ENCODE measurements at places on chromosomes 12 and 14.
A peak's percentile ranks its signal among the peaks of the same experiment; 100 is the strongest.

- no peak for DNase-seq
Observed at GRCh38 chr14:36915081-36915480, 253.4 kb downstream of the PAX9 start.

GRCh38 chr12:64039281-64039871, 182.7 kb downstream of the KICS2 start:
- DNase-seq, result no peak

GRCh38 chr12:88225776-88226175, 83.7 kb downstream of the TMTC3 start:
- no peak for DNase-seq

DNA sequence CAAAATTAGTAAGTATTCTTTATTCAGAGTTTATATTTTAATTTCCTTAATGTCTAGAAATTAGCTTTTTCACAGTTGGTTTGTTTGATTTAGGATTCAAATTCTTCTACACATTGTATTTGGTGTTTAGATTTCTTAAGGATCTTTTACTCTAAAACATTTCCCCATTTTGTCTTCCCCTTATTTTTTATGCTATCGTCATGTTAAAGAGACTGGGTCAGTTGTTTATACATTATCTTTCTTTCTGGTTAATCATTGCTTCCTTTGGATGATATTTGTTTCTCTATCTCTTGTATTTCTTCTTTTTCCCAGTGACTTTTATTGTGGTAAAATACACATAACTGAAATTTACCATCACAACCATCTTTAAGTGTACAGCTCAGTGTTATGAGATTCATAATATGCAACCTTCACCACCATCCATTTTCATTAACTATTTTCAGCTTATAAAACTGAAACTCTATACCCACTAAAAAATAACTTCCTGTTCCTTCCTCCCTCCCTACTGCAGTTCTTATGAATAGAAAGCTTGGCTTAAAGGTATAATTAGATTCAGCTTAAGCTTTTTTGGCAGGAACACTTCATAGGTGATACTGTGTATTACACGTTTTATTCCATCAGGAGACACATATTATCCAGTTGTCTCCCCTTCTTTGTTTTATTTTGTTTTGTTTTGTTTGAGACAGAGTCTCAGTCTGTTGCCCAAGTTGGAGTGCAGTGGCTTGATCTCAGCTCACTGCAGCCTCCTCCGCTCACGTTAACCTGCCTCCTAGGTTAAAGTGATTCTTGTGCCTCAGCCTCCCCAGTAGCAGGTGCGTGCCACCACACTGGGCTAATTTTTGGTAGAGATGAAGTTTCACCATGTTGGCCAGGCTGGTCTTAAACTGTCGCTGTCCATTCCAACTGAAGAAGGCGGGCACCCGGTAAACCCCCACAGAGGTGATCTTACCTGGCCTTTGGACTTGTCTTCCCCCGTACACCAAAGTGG, 45.0 kb downstream of the NOPCHAP1 start:
- no peak for DNase-seq

GRCh38 chr12:121423253-121423652, 23.3 kb downstream of the RNF34 start:
- no peak for DNase-seq

GRCh38 chr12:66398931-66399910, 96.9 kb downstream of the HELB start:
- no peak for DNase-seq

DNA sequence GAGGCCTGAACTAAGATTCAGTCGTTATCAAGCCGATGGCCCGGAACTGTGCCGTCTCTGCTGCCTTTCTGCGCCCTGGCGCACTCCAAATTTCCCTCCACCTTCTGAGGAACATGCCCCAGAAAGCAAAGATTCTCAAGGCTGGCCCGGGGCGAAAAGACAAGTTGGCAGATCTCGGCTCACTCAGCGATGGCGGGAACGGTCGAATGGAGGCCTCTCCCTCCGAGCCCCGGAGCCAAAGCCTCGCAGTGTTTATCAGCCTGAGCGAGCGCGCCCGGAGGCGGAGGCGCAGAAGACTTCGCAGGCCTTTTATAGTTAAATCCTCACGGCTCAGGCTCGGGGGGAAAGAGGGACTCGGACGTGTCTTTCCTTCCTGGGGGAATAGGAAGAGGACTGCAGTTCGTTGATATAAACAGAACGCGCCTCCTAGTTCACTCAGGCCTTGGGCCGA, 5.6 kb downstream of the TBX5 start:
- no peak for DNase-seq

GRCh38 chr14:51922624-51923023, 62.2 kb downstream of the GNG2 start:
- DNase-seq, result no peak

DNA sequence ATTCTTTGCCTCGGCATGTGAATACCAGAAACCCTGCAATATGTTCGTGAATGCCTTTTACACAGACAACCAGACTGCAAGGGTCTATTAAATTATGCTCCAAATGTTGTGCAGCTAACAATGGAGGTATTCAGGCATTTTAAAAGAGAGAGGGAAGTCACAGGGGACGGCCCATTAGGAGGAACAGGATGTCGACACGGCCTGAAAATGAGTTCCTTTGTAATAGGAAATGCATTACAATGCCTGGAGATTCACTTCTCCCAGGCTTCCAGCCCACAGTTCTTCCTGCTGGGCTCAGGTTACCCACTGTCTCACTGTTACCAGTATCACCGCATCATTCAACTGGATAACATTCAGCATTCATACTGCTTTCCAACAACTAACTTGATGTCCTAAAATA, 2.5 kb downstream of the DUSP6 start:
- no peak for DNase-seq

- no peak for DNase-seq
Observed at GRCh38 chr14:93713726-93714405, 74.4 kb downstream of the PRIMA1 start.

DNA sequence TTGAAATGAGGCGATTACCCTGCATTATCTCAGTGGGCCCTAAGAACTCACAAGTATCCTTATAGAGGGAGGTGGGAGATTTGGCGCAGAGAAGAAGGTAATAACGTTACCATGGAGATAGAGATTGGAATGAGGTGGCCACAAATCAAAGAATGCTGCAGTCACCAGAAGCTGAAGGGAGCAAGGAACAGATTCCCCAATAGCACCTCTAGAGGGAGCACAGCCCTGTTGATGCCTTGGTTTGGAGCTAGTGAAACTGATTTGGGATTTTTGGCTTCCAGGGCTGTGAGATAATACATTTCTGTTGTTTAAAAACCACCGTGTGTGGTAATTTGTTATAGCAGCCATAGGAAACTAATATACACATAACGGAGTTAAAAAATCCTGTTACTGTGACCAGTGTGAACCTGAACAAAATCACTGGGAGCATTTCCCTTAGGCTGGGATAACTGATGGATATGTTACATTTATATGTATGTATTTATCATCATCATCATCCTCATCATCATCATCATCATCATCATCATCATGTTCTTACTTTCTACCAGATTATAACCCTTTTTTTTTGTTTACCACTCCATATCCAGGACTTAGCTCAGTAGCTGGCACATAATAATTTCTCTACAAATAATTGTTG, 100.3 kb downstream of the LIN7A start:
- DNase-seq, result no peak

GRCh38 chr12:46198913-46199312, 69.9 kb downstream of the SLC38A1 start:
- no peak for DNase-seq

- no peak for DNase-seq
Observed at GRCh38 chr14:31059152-31059924, 33.2 kb upstream of the STRN3 start.

- no peak for DNase-seq
Observed at GRCh38 chr14:22276913-22277816, 311.9 kb downstream of the DAD1 start.

DNA sequence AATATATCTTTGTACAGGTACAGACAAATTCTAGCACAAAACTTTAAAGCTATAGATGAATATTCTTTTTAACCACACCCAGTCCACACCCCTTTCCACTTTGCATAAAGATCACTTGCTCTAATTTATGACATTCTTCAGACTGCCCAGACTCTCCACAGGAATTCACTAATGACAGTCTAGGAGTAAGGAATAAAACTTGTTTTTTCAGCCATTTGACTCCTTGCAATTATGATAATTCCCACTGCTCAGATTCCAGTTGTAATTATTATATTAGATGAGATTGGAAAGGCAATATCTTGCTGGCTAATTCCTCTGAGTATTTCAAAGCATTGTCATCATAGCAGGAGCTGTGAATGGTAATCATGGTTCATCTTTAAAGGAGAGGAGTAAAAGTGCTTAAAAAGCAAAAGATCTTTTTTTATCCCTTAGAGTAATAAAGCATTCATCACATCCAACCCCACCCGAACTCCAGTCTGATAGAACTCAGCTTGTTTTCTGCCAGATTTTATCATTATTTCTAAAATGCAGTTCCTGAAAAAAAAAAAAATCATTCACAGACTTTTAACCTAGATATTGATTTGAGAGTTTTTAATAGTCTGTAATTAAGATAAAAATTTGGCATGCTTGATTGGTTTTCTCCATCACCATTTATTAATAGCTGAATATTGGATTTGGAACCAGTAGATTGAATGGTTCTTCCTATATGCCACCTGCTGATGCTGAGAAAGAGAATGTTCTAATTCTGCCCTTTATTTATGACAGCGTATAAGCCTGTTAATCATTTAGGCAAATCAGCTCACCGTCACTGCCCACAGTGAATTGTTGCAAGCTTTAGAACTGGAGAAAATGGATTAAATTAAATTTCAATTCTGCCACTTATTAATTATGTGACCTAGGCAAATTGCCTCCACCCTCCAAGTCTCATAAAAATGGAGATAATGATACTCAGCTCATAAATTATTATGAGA, 93.9 kb upstream of the RASSF8 start:
- no peak for DNase-seq

DNA sequence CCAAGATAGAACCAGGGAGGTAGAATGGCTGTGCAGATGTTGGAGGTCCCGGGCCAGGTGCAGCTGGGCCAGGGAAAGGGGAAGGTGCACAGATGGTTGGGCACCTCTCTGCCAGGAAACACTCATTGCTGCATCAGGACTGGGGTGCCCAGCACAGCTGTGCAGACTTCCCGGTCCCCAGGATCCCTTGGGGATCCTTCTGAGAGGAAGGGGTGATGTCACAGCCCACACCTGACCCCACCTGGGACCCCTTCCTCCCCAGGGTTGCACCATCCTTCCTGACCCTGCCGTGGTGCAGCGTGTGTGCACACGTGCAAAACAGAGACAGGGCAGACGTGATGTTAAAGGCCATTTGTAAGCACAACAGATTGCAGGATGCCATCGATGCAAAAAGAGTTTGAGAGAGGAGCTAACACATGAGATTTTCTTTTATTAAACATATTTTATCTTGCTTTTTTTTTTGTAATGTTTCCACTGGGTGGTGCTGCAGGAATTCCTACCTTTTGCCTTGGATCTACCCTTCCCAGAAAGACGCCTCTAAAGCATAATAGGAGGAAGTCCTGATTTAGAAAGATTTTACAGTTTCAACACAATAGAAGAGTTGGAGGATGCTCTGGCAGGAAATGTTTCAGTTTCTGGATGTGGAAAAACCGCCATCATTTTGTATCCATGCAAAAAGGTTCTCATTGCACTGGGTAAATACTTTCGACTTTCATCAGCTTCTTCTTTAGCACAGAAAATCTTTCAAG, 14.8 kb downstream of the ELK3 start:
- DNase-seq, result no peak

GRCh38 chr14:50001151-50001998, 108.5 kb downstream of the ARF6 start:
- peak; percentile 73 for DNase-seq

GRCh38 chr12:41264281-41264680, 76.2 kb downstream of the PDZRN4 start:
- DNase-seq, result no peak

DNA sequence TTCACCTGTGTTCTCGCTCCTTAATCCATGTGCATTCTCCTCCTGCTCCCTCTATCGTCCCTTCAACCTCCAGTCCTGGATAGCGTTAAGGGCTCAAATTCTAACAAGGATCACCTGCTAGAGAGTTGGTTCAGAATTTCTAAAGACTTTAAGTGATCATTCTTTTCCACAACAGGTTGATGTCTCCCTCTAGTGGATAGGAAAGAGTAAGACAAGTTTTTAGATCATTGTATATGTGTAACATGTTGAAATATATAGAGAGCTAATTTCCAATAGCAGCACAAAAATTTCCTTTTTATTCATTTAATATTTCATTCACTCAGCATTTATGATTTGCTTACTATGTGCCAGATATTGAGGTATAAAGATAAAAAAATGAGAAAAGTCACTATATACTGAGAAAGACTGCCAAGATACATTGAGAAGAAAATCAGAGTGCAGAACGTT, 9.3 kb upstream of the ESR2 start:
- DNase-seq, result no peak

DNA sequence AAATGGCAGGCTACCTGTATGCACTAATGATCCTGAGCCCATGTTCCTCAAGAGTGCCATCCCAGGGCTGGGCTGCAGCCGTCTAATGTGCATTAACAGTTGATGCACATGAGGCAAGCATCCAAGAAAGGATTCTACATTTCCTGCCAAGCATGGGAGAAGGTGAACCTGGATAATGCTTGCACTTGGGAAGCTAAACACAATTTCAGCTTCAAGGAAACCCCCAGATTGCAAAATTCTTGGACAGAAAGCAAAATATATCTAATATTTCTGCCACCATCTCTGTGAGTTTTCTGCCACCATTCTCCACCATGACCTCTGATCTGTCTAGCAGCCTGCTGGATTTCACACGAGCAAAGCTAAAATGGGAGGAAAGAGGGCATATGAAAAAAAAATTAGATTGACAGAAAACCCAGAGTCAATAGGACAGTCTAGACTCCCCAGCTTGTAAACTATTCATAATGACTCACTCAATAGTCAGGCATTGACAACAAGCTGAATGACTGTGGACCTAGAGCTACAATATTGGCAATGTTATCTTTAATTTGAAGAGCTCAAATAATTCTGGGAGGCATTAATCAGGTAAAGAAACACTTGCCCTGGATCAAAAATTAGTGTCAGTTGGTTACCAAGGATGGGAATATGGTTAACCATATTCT, 91.9 kb upstream of the BCL2L14 start:
- DNase-seq, result no peak

GRCh38 chr14:103656031-103656755, 27.2 kb downstream of the KLC1 start:
- no peak for DNase-seq

DNA sequence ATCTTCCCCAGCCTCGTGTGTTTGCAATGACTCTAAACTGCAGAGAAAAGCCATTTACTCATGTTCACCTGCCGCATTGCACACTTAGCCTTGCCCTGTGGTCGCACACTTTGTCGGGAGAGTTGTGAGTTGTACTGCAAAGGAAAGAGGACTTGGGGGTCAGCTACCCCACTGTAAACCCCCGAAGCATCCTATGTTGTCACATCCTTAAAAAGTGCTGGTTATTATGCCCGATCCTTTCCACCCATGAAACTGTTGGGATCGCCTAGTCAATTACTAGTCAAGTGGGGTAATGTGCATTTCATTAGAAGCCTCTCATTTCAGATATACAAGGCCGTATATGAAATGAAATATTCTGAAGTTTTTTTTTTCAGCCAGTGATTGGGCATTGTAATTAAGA, 98.2 kb downstream of the SRRM4 start:
- no peak for DNase-seq

- DNase-seq, result no peak
Observed at GRCh38 chr14:92686411-92686899, 62.0 kb downstream of the LGMN start.

All from stimulated activated CD4-positive, alpha-beta T cell treated with anti-CD3 and anti-CD28 coated beads, Interleukin-15, amount 100 ng/mL, for 48 hours (primary cell).